ENCODE measurements at places on chromosomes 3 and 15.
A peak's percentile ranks its signal among the peaks of the same experiment; 100 is the strongest.

GRCh38 chr15:91862891-91863504 lies 9.5 kb downstream of the SLCO3A1 start:
- DNase-seq = no peak

- no peak for DNase-seq
Observed at GRCh38 chr3:23114432-23114831, 88.7 kb upstream of the UBE2E2 start.

- peak; percentile 34 for DNase-seq
Observed at GRCh38 chr3:52333869-52334557, 17.9 kb downstream of the DNAH1 start.

DNA sequence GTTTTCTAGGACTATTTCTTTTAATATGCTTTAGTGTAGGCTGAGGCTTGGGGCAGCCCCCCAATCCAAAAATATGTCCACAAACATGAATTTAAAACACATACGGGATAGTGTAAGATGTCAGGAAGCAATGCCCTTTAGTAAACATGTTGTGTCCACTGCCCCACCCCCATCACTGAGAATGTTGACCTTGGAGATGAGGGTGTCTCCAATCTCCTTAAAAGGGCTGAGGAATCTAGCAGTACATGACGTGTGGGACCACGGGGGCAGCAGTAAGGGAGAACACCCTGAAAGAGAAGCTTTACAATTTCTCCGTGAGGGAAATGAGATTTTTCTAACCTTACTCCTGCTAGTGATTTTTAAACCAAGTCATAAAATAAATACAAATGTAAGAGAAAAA lies 84.7 kb downstream of the SQOR start:
- DNase-seq = no peak

GRCh38 chr15:71078506-71079207 lies 36.6 kb upstream of the THSD4 start:
- no peak for DNase-seq

- DNase-seq = peak; percentile 6
Observed at GRCh38 chr15:52680041-52680391, 828 bp upstream of the ATOSA start.

DNA sequence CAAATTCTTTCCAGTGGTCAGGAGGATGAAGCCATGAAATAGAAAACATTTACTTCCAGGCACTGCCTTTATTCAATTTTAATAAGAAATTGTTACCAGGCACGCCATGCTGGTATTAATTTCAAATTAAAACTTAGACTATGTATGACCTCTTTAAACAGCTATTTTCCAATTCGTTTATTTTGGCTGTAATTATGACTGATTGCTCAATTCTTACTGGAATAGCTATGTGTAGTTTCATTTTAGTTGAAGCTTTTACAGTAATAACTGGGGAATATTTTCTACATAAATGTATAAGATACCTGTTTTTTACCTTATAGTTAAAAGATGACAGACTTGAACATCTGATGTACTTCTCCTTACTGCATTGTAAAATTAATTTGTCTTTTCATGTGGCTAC lies 480.0 kb upstream of the GOLIM4 start:
- no peak for DNase-seq

DNA sequence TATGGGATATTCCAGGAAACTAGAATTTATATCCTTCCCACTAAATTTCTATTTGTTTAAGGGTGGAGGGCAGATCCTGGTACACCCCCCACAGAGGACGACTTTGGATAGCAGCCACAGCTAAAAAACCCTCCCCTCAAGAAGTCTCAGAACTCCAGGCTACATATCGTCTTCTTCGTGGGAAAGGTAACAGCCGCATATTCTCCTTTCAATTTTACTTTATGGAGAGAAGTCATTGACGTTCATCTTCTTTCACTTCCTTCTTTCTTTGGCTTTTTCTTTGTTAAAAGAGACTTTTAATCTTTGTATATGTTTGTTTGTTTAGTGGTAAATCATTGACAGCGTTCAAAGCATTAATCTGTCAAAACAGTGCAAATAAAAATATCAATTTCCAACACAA lies 36.3 kb downstream of the TRIP4 start:
- no peak for DNase-seq

- no peak for DNase-seq
Observed at GRCh38 chr3:30548600-30548999, 57.8 kb upstream of the TGFBR2 start.

- DNase-seq = peak; percentile 56
Observed at GRCh38 chr3:155739154-155739553, 5.7 kb downstream of the PLCH1 start.

GRCh38 chr3:195210266-195210973 lies 60.5 kb downstream of the XXYLT1 start:
- DNase-seq = no peak

DNA sequence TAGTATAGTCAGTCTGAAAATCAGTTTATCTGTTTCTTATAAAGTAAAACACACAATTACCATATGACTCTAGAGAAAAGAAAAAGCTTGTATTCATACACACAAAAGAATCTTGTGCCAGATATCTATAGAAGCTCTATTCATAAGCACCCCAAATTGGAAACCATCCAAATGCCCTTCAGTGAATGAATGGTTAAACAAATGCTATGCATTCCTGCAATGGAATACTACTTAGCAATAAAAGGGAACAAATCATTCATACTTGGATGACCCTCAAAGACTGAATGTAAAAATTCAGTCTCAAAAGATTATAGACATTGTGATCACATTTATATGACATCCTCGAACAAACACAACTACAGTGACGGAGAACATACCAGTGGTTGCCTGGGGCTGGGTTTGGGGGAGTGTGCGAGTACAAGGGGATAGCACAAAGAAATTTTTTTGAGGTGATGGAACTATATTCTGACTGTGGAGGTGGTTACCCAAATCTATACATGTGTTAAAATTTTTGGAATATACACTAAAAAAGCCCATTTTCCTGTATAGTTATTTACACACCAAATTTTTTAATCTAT lies 680.6 kb downstream of the NTRK3 start:
- no peak for DNase-seq

DNA sequence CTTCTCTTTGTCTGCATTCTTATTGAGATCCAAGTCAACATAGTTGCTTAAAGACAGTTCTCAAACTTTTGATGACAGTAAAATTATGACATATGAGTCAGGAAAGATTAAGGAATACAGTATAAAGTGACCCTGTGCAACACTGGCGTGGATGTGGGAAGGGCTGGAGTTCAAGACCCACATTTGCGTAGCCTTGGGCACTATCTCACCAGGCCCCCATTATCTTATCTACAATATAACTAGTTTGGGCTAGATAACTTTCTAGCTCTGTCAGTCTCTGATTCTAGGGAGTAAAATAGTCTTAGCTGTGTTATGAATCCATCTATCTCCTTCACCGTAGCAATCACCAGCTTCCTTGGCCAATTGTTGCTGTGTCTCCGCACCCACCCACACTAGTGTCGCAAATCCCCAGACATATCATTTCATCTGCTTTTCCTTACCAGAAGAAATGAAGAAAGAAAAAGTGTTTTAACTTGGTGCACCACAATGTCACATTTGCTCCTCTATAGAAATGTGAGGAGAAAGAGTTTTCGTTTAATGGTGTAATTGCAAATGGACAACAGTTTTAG lies 14.9 kb upstream of the TM4SF4 start:
- DNase-seq = no peak

- DNase-seq = peak; percentile 36
Observed at GRCh38 chr15:36632226-36632625, 52.8 kb downstream of the CDIN1 start.

DNA sequence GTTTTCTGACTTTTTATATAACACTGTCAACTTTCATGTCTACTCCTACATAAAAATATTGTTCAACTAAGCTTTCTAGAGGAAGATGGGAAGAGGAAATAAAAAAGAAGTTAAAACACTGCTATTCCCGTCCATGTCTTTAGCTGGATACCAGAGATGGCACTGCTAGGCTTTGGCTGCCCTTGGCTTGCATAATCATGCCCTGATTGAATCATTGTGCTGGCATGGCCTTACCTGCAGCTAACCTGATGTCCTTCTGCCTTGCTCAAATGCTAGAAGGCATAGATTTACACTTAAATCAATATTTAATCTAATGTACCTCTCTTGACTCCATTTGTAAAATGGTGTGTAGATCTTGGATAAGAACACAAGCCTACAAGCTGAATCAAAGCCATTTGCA lies 539.7 kb upstream of the IL12A start:
- no peak for DNase-seq
